ENCODE measurements at places on chromosomes 6 and 20. TPM values are rescaled to one million over a fixed set of nuclear protein-coding genes. Genes with fewer than 3 reads are reported as not detected.

The PKIB gene
- 1.3 TPM for total RNA-seq

The C20orf141 gene
- not detected for total RNA-seq

The C4B gene
- total RNA-seq, result 2.0 TPM

The UCKL1 gene
- 37.8 TPM for total RNA-seq

The DEFB124 gene
- not detected for total RNA-seq

The R3HDML gene
- not detected for total RNA-seq

The B3GALT4 gene
- 18.3 TPM for total RNA-seq

The ADGRF4 gene
- total RNA-seq, result not detected

The OR2B6 gene
- total RNA-seq, result not detected

DNA sequence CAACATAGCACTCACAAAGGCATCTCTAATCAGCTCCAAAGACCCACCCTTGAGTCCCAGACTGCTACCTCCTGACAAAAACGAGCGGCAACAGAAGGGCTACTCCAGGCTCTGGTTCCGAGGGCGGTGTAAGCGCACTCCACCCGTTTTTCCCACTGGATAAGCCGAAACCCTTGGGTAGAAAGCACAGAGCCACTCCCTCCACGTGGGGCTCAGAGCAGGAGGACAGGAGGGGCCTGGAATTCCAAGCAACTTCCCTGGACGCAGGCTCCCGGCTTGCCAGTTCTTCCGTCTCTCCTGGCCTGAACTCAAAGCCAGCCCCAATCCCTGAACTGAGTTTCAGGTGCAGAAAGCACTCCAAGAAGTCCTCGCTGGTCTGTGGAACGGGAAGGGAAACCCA is 7.4 kb downstream of the GMEB2 start:
- H3K4me1 ChIP-seq, result peaks cover 16% of the 10 kb centered on the region
- H3K36me3 ChIP-seq, result peaks cover 50% of the 10 kb centered on the region
- H3K27ac ChIP-seq, result no peak overlapping the region
- H3K4me3 ChIP-seq, result no peak overlapping the region

DNA sequence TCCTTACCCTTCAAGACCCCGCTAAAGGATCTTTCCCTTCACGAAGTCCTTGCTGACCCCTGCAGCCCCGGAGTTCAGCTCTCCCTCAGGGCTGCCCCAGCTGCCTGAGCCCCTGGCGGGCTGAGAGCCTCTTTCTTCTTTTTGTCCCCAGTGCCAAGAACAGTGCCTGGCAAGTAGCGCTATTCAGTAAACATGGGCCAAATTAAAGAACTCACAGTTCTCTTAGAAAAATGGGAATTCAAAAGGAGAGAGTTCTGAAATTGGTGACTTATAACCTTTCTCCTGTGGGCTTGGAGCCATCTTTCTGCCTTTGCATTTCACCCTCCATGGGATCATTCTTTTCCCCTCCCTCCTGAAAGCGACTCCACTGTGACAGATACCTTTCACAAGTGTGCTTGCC is 227.2 kb downstream of the TMEM242 start:
- DNase-seq, result no peak
- H3K27me3 ChIP-seq, result no peaks in the 10 kb centered on the region

GRCh38 chr20:63791497-63792156 is 39.4 kb downstream of the ZBTB46 start:
- H3K27me3 ChIP-seq, result peaks cover 7% of the 10 kb centered on the region
- no peak for DNase-seq
- H3K36me3 ChIP-seq, result no peaks in the 10 kb centered on the region
- H3K4me3 ChIP-seq, result no peak overlapping the region

- no peaks in the 10 kb centered on the region for H3K27me3 ChIP-seq
- DNase-seq, result no peak
- no peaks in the 10 kb centered on the region for H3K4me1 ChIP-seq
- H3K27ac ChIP-seq, result no peak overlapping the region
- no peak overlapping the region for H3K4me3 ChIP-seq
- no peaks in the 10 kb centered on the region for H3K36me3 ChIP-seq
Measured at GRCh38 chr20:52552181-52552872, 360.7 kb upstream of the ZFP64 start.

DNA sequence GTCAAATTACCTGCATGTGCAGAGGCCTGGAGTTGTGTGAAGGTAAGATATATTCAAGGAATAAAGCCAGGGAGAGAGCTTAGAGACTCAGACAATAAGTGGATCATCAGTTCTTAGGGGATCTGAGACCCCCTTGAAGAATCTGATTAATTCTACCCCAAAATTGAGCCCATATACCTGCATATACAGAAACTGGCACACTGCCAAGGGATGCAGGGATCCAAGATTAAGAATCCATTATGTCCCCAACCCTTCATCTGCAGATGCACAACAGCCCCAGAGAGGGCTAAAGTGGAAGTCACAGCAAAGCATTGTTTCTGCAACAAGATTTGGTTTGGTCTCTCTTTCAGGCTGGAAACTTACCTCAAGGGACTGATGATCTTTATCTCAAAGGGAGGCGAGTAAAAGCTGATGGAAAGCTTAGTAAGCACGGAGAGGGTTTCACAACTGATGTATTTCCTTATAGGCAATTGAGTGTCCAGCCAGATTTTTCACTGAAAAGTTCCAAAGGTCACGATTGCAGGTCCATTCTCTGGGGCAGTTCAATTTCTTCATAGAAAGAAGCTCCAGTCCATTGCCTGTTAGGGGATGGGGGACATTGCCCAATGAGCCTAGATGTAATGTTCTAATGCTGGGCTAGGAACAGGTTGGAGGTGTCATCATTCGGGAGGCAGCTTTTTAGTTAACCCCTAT is 20.9 kb upstream of the STK35 start:
- H3K27ac ChIP-seq, result no peak overlapping the region
- no peaks in the 10 kb centered on the region for H3K4me1 ChIP-seq
- no peak overlapping the region for H3K4me3 ChIP-seq
- H3K36me3 ChIP-seq, result no peaks in the 10 kb centered on the region
- H3K27me3 ChIP-seq, result peaks cover 25% of the 10 kb centered on the region

DNA sequence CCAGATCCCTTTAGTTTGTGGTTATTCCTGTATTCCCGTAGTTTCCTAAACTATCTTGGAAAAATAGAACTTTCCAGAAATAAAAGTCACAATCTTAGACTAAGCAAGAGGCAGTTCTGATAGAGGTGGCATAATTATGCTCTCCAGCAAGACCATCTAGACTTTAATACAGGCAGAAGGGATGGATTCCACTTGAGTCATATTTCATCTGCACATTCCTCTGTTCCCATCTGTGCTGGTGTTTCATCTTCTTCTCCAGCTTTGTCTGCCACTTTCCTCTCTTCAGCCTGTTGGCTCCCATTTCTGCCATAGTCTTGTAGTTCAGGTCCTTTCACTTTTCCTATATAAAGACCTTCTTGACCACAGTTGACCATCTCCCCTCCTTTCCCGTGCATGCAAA is 102.9 kb downstream of the SOBP start:
- H3K27me3 ChIP-seq, result peaks cover 52% of the 10 kb centered on the region
- H3K4me3 ChIP-seq, result no peak overlapping the region
- H3K27ac ChIP-seq, result no peak overlapping the region
- H3K4me1 ChIP-seq, result no peaks in the 10 kb centered on the region

GRCh38 chr6:169048865-169049205 is 204.8 kb downstream of the THBS2 start:
- no peak overlapping the region for H3K27ac ChIP-seq
- no peak overlapping the region for H3K4me3 ChIP-seq
- DNase-seq, result no peak
- H3K36me3 ChIP-seq, result no peaks in the 10 kb centered on the region
- no peaks in the 10 kb centered on the region for H3K4me1 ChIP-seq

DNA sequence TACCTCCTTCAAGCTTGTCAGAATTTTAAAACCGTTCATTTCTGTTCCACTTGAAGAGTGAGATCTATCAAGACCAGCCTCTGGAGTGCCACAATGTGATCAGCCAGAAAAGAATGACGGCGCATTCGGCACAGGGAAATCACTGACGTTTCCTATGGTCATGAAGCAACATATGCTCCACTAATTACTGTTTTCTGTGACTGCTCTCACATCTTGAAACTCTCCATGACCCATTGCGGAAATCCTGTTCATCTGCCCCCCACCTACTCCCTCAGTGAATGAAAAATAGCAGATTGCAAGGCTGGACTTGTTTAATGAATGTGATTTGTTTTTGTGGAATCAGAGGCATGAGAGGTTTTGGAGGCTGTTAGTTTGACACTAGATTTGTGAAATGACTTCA is 53.2 kb downstream of the SAMD5 start:
- DNase-seq, result no peak
- no peak overlapping the region for H3K4me3 ChIP-seq
- H3K27ac ChIP-seq, result no peak overlapping the region

- no peak overlapping the region for H3K27ac ChIP-seq
- no peak for DNase-seq
- H3K36me3 ChIP-seq, result no peaks in the 10 kb centered on the region
Measured at GRCh38 chr6:53581856-53582255, 37.0 kb upstream of the GCLC start.

GRCh38 chr20:49965781-49966305 is 16.9 kb upstream of the SNAI1 start:
- H3K27me3 ChIP-seq, result no peaks in the 10 kb centered on the region
- DNase-seq, result no peak
- H3K4me1 ChIP-seq, result no peaks in the 10 kb centered on the region

DNA sequence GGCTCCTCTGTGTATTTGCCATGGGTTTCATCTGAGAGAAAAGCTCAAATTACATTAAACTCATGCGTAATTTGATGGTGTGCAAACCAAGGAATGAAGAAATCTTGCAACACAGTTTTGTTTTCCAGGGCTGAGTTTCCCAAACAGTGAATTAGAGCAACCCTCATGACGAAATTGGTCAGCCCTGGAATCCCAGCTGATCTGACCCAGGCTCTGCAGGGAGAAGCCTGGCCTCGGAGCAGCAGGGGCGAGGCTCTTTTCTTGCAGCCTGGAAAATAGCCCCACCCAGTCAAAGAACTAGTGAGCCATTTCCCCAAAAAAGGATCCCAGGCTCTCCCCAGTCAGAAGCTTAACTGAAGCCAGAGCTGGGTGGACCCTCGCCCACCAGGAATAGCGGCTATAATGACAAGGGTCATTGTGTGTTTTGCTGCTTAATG is 107.3 kb upstream of the SNX9 start:
- H3K36me3 ChIP-seq, result no peaks in the 10 kb centered on the region
- no peak overlapping the region for H3K4me3 ChIP-seq
- H3K27ac ChIP-seq, result no peak overlapping the region
- peaks cover 7% of the 10 kb centered on the region for H3K27me3 ChIP-seq

GRCh38 chr20:5180421-5180820 is 53.6 kb downstream of the CDS2 start:
- DNase-seq, result no peak
- no peak overlapping the region for H3K4me3 ChIP-seq
- peaks cover 4% of the 10 kb centered on the region for H3K4me1 ChIP-seq
- H3K27me3 ChIP-seq, result no peaks in the 10 kb centered on the region

DNA sequence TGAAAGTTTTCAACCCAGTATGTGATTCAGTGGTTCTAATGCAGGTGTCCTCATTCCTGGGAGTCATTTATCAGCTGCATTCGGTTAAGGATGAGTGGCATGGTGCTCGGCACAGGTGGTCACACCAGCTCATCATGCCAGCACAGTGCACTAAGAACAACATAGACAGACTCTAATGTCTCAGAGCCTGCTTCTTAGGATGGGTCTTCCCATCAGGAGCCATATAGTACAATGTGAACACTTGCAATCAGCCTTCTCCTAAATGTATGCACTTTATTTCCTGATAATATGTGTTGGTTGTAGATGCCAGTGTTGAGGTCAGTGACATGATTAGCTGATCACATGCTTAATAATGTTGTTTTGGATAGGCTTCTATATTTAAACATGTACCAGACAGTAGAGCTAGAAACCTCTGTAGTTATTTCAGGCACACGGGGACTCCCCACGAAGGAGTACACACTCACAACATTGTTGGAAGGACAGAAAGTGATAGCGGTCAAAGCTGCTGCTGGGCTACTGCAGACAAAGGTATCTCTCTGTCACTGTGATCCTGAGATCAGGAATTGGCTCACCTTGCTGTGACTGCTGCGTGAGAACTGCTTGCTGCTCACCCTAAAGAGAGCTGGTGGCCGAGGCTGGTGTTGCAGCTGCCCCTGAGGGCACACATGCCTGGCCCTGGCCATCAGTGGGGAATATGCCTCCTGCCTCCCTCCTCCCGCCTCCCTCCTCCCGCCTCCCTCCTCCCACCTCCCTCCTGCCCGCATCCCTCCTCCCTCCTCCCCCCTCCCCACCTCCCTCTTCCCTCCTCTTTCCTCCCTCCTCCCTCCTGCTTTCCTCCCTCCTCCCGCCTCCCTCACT is 195.4 kb downstream of the SMOC2 start:
- H3K4me1 ChIP-seq, result no peaks in the 10 kb centered on the region
- no peak overlapping the region for H3K27ac ChIP-seq
- no peak for DNase-seq

- no peaks in the 10 kb centered on the region for H3K4me1 ChIP-seq
- no peak for DNase-seq
- no peaks in the 10 kb centered on the region for H3K27me3 ChIP-seq
- no peak overlapping the region for H3K27ac ChIP-seq
- H3K36me3 ChIP-seq, result no peaks in the 10 kb centered on the region
Measured at GRCh38 chr6:126824226-126824625, 294.2 kb upstream of the RSPO3 start.

Data from activated CD4-positive, alpha-beta T cell treated with anti-CD3 and anti-CD28 coated beads, Interleukin-2, amount 10 ng/mL, durations not matched to agents 7 days and 5 days (primary cell).